Aorta (tissue), 5 donors: ENCODE measurements at places on chromosomes 6 and 20.
A peak's percentile ranks its signal among the peaks of the same experiment; 100 is the strongest.

- DNase-seq = no peak
- peak overlapping the region; percentile 92 for H3K27ac ChIP-seq
- H3K36me3 ChIP-seq = no peaks in the 10 kb centered on the region
- no peaks in the 10 kb centered on the region for H3K27me3 ChIP-seq
- H3K4me1 ChIP-seq = peaks cover 4% of the 10 kb centered on the region
These were observed 65.8 kb upstream of the CD93 start for GRCh38 chr20:23151885-23152284.

DNA sequence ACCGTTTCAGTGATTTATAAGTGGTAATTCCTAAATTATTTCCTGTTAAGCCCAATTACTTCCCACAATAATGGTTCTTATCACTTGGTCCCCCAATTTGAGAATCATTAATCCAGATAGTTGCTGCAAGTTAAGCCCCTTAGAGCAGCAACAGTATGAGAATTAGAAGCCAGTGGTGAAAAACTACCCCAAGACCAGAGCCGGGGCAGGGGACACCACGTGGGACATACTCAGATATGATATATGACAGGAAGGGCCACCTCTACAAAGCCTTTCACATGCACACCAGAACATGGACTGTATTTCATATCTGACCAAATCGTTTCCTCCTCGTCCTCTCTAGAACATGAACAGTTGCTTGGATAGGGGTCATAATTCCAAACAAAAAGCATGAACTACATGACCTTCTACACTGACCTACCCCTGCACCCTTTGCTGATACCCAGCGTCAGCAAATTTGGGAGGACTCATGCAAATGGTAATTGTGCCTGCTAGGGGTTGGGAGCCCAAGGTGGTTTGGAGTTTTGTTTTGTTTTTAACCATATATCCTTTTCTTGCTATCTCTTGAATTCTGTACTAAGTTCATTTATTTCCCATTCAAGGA, 3.9 kb downstream of the JAG1 start:
- H3K27ac ChIP-seq = peak overlapping the region; percentile 47
- H3K36me3 ChIP-seq = no peaks in the 10 kb centered on the region
- no peaks in the 10 kb centered on the region for H3K4me1 ChIP-seq
- no peaks in the 10 kb centered on the region for H3K27me3 ChIP-seq

- H3K27ac ChIP-seq = no peak overlapping the region
- no peaks in the 10 kb centered on the region for H3K27me3 ChIP-seq
- no peaks in the 10 kb centered on the region for H3K4me1 ChIP-seq
- H3K36me3 ChIP-seq = no peaks in the 10 kb centered on the region
- no peak for DNase-seq
These were observed 39.0 kb downstream of the CAP2 start for GRCh38 chr6:17432356-17432755.

DNA sequence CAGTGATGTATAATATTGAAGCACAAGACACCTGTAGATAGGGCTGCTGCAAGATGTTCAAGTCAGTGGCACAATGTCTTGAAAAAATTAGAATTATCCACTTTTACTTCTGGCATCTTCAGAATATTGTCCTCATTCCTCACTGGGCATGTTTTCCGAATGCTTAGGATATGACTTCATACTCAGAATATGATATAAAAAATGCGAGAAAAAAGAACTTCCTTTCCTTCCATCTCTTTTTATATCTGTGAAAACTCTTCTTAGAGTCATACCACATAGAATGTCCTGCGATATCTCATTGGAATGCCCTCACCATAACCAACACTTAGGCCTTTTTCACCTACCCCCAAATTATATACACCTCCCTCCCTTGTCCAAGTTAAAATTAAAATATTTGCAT, 4.6 kb downstream of the MAS1L start:
- DNase-seq = no peak
- H3K27ac ChIP-seq = no peak overlapping the region
- H3K27me3 ChIP-seq = no peaks in the 10 kb centered on the region
- H3K36me3 ChIP-seq = no peaks in the 10 kb centered on the region
- no peaks in the 10 kb centered on the region for H3K4me1 ChIP-seq

DNA sequence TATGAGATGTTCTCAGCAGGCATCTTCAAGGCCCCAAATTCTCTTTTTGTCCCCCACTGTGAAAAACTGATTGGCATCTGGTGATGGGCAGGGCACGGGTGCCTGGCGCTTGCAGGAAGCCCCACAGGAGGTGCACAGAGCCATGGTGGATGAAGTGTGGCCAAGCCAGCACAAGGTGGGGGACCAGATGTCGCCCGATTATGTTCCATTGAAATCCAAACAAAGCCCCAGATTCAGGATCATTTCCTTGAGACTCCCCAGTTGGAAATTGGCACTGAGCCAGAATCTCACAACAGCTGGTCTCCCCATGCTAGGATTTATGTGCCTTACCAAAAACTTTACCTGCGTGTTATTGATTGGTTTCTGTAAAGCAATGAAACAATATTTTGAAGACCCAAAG, 186.1 kb downstream of the ADAT2 start:
- no peak for DNase-seq
- no peaks in the 10 kb centered on the region for H3K36me3 ChIP-seq
- no peak overlapping the region for H3K4me3 ChIP-seq
- peaks cover 3% of the 10 kb centered on the region for H3K4me1 ChIP-seq
- H3K27me3 ChIP-seq = no peaks in the 10 kb centered on the region
- no peak overlapping the region for H3K27ac ChIP-seq

GRCh38 chr20:17835934-17836300, 132.7 kb downstream of the SNX5 start:
- H3K27me3 ChIP-seq = no peaks in the 10 kb centered on the region
- no peaks in the 10 kb centered on the region for H3K36me3 ChIP-seq
- H3K27ac ChIP-seq = peak overlapping the region; percentile 57
